ENCODE measurements at places on chromosomes 16 and 17.

- DNase-seq = no peak
Measured at GRCh38 chr17:7955414-7956227, 23.6 kb downstream of the CNTROB start.

GRCh38 chr17:39191750-39192510, 5.5 kb downstream of the CACNB1 start:
- DNase-seq = no peak

- DNase-seq = no peak
Measured at GRCh38 chr17:21039839-21040575, 2.8 kb downstream of the USP22 start.

DNA sequence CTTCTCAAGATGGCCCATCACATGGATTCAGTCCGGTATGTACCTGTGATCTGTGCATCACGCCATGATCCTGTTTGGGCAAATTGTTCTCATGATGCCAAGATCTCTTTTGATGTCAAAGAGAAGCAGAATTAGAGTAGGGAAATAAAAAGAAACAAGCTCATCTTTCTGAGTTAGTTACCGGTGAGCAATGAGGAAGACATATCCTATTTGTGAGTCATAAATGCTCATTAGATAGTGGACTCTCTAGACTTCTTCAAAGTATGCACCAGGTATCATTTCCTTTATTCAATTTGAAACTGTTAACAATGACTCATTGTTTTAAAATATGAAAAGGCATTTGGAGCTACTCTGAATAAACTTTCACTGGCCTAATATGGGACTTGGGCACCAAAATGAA, 8.0 kb upstream of the KRTAP4-12 start:
- DNase-seq = no peak

DNA sequence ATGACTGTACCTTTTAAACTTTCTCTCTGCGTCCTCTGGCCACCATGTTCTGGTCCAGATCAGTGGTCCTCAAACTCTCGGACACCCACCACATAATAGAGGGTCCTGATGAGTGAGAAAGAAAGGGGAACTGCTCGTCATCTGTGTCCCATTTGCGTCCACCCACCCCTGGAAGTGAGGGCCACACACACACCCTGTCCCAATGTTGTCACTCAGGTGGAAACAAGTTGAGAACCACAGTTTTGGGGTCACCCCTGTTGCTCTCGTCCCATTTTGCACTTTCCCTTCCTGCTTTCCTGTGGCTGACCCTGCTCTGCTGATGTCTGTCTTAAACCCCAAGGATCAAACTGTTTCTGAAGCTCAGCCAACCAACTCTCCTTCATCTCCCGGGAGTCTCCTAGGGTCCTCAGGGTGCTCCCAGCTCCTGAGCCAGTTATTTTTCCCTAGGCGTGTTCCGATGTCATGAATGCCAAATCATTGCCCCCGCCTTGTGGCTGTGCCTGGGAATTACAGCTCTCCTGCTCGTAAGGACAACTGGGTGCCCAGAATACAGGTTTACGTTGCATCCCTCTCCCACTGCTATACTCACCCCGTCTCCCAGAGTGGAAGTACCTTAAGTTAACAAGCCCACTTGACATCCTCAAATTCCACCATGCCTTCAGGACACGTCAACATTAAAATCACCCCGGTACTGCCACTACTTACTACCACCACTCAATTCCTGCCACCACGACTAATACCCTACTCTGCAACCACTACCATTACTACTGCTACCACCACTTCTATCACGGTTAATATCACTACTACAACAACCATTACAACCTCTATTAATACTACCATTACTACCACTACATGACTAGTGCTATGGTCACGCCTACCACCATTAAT, 26.0 kb upstream of the HNF1B start:
- peak; percentile 10 for DNase-seq

DNA sequence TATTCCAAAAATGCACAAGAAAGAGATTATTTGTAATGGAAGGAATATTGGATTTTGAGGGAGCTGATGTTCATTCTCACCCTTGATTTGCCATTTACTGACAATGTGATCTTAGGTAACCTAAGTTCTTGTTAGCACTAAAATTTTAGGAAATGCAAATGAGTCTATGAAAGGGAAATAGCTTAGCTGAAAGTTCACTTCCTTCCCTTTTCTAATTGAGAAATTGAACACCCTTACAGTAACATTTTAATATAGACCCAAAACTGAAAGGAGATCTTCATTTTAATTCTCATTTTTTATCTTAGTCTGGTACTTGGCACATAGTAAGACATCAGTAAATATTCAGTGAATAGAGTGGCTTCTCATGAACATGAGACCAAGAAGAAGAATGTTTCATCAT, 10.9 kb upstream of the WSB1 start:
- no peak for DNase-seq

DNA sequence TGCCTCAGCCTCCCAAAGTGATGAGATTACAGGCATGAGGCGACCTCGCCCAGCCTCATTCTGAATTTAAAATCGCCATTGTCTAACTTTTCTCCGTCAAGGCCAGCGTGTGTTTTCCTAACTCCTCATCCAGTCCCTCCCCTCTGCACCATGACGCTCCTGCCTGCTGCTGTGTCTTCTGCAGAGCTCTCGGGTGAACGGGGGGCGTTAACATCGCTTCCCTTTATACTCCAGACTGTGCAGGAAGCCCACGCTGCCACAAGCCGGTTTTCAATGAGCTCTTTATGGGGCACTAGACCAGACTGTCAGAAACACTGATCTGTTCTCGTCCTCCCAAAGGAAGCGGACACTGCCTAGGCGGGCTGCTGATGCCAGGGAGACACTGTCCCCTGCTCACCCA, 13.2 kb downstream of the AANAT start:
- no peak for DNase-seq

GRCh38 chr17:78369791-78370381, 8.6 kb upstream of the PGS1 start:
- DNase-seq = no peak

- no peak for DNase-seq
Measured at GRCh38 chr16:3170440-3171180, 17.4 kb upstream of the OR1F1 start.

- DNase-seq = no peak
Measured at GRCh38 chr17:82487910-82488309, 29.4 kb downstream of the NARF start.

DNA sequence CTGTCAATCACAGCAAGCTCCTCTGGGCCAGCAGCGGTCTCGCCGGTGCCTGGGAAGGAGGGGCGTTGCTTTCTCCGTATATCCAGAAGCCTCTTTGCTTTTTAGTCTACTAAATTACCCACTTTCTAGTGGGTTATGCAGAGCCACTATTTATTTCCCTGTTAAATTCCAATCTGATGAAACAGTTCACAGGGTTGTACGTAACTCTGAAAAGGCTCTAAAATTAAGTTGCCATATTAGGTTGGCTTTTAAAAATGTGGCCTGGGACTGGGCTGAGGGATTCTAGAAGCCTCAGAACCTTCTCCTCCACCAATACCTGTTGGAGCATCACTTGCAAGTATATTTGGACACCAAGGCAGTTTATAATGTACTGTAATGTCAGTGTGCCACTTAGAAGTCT, 27.2 kb downstream of the MARCHF10 start:
- no peak for DNase-seq

- no peak for DNase-seq
Measured at GRCh38 chr17:41026715-41027471, at the start of gene KRTAP1-5. Gene KRTAP1-5 (minus strand): TSS chr17:41027208. CDS start chr17:41027155, 53 bp downstream.

- DNase-seq = no peak
Measured at GRCh38 chr16:81321536-81321935, 6.8 kb downstream of the GAN start.

DNA sequence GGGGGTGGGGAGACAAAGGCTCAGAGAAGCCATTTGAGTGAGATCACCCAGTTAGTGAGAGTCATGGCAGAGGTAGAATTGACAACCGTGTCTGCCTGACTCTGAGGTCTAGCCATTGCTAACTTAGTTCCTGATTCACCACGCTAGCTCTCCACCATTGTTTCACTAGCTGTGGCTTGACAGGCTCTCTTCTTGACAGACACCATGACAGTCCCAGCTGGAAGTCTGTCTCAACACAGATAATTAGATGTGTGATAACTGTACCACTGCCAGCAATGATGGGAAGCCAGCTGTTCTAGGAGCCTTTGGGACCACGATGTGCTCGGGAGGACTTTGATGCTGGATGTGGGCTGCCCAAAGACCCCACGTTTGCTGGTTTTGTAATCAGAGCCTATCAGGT, 170.5 kb upstream of the CACNG3 start:
- no peak for DNase-seq

- DNase-seq = no peak
Measured at GRCh38 chr16:29675811-29676643, 3.0 kb upstream of the QPRT start.

DNA sequence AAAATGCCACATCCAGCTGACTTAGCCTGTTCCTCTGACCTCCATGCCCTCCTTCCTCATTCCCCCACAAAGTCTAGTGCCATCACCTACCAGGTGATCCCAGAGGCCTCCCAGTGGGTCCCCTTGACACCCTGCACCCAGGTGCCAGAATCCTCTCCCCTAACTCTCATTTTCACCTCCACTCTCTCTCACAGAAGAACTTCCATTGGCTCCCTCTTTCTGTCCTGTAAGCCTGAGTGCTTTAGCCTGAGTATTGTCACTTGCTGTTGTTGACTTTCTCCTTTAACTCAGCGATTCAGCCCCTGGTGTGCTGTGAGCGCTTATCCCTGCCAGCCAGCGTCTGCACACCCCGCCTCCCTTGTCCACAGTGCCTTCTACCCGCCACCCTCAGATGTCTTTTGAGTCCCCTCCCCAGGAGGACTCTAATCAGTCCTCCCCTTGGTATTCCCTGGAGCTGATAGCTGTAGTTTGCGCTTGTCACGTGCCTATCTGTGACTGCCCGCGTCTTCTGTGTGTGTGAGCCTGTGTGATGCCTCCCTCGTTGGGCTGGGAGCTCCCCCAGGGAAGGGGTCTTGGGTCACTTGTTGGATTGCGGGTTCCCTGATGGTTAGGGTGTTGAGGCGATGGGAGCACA, 31.9 kb downstream of the ARHGAP23 start:
- DNase-seq = no peak

DNA sequence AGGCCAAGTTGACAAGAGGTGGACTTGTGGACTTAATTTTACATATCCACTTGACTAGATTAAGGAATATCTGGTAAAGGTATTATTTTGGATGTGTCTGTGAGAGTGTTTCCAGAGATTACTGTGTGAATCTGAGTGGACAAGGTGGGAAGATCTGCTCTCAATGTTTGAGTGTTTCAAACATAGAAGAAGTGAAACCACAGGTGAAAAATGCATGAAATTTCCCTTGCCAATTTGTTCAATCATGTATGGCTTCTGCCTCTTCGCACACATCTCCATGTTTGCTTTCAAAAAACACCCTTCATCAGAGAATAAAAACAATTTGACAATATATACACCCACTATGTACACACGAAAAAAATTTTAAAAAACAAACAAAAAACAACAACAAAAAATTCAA, 152.7 kb downstream of the SALL1 start:
- no peak for DNase-seq

GRCh38 chr17:74474043-74474792, 7.8 kb downstream of the CD300A start:
- no peak for DNase-seq

DNA sequence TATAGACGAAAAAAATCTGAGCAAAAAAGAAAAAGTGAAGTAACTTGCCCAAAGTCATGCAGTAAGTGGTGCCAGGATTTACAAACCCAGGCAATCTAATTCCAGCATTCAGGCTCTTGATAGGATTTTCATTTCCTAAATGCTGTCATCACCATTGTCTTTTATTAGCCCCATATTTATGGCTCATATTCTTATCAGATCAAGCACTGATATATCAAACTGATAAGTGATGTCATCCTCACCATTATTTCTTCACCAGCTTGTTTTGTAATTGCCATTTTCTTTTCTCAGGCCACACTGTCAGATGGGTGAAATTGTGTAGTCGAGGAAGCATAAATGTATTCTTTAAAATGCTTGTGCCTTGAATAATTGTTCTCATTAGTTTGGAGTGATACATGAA, 1.3 kb downstream of the RAD51C start:
- DNase-seq = no peak

DNA sequence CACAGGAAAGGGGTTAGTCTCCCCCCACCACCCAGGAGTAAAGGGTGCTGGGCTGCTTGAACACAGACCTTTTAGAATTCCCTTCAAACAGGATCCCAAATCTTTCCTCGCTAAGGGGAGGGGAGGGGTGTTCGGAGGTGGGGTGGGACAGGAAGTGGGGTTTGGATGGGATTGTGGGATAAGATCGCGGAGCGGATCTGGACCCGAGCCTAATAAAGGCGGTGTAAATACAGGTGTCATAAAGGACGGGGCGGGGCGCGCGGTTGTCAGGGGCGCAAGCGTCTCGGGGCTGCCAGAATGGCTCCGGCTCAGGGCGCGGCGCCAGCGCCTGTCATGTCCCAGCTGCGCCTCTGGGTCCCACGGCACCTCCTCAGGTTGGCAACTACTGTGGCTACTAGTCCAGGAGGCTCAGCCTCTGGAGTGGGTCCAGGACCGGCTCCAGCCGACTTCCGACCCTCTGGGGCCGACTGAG, 59.8 kb upstream of the FBXO47 start:
- DNase-seq = peak; percentile 19

DNA sequence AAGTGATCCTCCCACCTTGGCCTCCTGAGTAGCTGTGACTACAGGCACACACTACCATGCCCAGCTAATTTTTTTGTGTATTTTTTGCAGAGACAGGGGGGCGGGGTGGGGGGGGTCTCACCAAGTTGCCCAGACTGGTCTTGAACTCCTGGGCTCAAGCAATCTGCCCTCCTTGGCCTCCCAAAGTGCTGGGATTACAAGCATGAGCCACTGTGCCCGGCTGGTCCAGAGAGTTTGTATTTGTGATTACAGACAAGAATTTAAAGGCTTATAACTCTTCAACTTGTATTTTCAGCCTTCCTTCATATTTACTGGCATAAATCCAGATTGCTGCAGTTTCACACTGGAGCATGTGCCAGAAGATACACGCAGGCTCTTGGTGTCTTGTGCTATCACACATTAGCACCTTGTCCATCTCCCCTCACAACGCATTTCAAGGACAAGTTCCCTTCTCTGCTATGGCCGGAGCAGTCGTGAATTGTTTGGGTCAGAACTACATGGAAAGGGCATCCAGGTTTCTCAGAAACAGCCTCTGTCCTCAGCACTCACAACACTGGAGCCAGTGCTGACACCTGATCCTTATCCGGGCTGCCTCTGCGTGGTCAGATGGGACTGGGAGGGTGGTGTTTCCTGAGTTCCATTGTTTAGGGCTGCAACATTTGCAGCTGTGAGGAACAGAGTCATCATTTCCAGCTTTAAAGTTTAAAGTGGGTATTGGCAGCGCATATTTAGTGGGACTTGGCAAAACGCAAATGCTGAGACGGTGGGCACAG, 28.1 kb downstream of the WSCD1 start:
- DNase-seq = no peak

GRCh38 chr16:67537270-67537635, 8.6 kb downstream of the RIPOR1 start:
- peak; percentile 52 for DNase-seq

DNA sequence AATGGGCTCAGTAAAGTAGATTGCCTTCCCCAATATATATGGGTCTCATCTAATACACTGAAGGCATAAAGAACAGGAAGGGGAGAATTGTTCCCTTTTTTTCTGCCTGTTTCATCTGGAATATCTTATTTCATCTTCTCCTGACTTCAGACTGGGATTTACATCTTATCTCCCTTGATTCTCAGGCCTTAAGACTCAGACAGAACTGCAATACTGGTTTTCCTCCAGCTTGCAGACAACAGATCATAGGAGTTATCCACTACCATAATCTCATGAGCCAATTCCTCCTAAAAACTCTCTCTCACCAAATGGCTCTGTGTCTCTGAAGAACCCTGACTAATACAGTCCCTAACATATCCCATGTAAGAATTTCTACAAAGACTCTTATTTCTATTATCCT, 390.7 kb downstream of the CDH8 start:
- DNase-seq = no peak

GRCh38 chr17:17252149-17252661, 15.2 kb upstream of the FLCN start:
- no peak for DNase-seq
